Suppressor macrophage (primary cell): ENCODE measurements at places on chromosomes 12 and 14.

DNA sequence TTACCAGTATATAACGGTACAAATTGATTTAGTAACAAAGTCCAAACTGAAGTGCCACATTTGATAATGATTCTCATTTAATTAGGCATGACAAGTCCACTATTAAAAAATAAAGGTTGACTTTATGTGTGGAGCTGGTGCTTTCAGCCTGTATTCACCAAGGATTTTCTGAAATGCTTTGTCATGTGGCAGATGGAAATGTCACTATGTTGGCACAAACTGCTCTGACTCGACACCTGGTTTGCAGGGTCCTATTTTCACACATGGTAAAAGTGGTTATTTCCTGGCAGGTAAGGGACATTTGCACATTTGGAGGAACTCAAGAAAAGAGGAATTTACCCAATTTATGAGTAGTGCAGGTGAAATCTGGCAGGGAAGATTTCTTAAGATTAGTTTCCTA is 572.6 kb upstream of the MDGA2 start:
- no peak for DNase-seq

DNA sequence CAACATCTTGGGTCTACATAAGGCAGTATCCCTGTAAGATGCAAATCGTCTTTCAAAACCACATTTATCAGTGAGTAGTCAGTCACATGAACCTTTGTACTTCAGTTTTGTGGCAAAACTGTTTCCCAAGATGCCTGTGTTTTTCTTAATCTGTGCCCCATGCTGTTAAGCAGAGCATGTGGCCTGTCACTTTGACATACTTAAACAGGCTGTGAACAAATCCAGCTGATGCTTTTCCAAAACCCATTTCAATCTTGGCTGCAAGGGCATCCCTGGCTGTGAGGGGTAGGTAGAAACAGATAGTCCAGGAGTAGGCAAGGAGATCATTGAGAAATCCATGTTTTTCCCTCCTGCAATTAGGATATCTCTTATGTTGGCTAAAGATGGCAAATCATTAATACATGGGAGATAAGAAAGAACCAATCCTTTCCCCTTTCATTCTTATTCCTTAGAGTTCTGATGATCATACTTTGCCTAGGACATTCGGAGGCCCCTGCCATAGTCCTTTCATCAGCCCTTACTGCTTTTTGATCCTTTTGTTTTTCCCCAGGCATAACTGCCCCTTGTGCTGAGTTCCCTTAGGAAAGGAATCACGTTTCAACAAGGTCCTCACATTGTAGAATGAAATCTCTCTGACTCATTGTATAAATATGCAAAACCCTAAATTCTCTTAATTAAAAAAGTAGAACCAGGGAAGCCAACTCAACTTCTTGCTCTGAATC is 121.1 kb upstream of the EEA1 start:
- DNase-seq, result no peak

- DNase-seq, result no peak
These were observed 120.1 kb downstream of the SMOC1 start for GRCh38 chr14:69999261-69999674.

DNA sequence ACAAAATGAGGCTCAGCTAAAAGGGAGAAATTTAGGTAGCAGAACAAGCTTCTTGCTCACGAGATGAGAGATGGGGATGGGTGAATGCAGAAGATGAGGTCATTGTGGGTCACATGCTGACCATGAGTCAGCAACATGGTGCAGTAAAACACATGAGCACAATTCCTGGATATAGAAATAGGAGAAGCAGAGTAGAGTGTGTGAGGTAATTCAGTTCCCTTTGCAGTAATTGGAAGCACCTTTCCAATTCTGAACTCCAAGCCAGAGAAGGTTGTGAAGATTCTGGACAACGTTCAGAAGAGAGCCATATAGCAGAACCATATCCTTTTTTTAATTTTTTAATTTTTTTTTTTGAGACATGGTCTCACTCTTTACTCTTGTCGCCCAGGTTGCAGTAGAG is 62.0 kb upstream of the LMNTD1 start:
- peak; percentile 86 for DNase-seq

DNA sequence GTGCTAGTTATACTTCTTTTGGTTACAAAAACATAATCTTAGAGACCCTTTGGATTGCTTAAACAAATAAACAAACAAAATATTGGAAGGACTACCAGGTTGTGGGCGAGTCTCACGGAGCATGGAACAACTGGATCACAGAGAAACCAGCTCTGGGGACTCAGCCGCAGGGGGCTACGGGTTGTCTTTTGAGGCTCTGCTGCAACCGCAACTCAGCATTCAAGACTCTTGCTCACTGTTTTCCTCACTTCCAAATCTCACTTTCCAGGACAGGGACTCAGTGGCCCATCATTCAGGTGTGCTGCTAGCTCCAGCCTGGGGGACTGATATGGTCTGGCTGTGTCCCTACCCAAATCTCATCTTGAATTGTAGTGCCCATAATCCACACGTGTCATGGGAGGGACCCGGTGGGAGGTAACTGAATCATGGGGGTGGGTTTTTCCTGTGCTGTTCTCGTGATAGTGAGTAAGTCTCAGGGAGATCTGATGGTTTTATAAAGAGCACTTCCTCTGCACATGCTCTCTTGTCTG is 14.0 kb upstream of the SERPINA4 start:
- DNase-seq, result no peak

DNA sequence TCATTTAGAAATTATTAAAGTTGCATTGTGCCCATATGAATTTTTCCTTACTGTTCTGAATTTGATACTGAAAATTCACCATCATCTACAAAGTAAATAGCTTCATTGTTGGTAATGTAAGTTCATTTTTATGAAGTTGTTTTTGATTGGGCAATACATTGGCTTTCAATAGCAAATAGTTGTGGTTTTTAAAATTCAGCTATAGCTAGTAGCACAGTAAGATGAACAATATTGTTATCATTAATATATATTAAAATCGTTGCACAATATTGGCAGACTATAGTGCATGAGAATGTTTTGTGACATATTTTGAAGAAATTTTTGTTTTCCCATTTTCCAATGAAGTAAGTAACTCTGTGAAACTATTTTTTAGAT is 575.0 kb downstream of the PRKD1 start:
- no peak for DNase-seq

DNA sequence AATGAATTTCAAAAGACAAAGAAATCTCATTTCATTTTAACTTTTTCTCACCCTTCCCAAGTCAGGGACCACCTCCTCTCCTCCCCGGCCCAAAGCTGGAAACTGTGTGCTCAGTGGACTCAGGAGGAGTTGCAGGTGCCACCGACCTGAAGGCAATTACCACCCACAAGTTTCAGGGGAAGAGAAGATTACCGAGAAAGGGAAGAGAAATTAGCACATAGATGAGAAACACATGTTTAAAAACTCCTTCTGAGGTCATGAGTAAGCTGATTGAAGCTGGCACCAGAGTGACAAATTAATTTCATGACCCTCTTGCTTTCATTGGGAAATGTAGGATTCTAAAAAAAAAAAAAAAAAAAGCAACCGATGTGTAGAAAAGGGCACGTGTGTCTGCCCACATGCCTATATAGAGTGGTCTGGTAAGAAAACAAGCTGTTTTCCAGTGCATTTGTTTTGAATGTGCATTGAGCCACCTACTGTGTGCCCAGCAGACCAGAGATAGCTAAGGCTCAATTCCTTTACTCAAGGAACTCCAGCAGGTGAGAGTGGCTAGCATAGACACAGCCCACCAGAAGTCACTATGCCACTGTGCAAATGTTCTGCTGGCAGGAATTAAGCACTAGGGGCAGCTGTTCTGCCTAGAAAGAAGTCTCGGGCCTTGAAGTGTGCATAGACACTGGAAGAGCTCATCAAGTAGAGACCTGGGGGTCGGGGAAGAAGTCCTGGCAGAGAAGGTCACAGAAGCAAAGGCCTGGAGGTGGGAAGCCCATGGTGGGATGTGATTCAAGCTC is 30.5 kb downstream of the DPF3 start:
- no peak for DNase-seq

DNA sequence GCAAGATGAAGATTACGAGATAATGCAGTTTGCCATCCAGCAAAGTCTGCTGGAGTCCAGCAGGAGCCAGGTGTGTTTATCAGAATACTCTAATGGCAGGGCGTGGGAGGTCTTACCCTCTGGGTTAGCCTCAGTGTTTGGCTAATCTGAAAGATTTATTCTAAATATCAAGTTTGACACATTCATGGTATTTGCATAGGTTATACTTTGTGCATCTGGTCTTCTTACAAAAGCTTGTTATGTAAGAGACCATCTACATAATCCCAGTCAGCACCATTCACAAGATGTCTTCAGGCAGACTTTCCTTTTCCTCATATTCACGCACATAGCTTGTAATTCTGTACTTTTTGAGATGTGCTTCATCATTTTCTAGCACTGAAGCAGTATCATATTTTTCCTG is 14.4 kb downstream of the C12orf76 start:
- DNase-seq, result no peak

- DNase-seq, result peak; percentile 81
These were observed 7.1 kb upstream of the SMUG1 start for GRCh38 chr12:54195737-54196347.

DNA sequence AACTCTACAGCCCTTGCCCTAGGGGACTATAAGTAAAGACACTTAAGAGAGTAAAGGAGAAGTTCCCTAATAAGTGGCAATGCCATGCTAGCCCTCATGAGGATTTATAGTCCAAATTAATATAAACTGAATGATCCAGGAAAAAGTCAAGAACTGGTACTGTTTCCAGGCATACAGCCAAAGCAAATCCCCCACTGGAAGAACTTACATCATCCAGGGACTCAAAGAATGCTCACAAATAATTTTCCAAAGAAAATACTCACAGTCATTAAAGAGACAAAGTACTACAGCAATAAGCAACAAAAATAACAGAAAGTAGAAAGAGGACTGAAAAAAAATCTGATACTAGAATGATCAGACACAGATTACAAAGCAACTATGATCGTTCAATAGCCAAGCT is 79.7 kb upstream of the RAP1B start:
- DNase-seq, result no peak

DNA sequence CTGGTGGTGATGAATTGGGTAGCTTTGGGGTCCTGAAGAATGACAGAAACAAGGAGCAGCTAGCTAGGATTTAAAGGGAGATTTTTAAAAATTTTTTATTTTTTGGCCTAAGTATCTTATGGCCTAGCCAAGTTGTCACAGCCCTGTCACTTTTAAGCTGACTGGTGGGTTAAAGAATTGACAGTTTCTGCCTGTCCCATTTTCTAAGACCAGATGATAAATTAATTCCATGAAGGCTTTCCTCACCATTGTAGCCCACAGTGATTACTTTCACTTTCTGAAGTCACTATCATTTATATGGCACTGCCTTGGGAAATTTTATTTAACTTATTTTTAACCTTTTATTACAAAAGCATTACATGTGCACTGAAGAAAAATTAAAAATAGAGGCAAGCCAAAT is 43.2 kb downstream of the BICDL1 start:
- no peak for DNase-seq

DNA sequence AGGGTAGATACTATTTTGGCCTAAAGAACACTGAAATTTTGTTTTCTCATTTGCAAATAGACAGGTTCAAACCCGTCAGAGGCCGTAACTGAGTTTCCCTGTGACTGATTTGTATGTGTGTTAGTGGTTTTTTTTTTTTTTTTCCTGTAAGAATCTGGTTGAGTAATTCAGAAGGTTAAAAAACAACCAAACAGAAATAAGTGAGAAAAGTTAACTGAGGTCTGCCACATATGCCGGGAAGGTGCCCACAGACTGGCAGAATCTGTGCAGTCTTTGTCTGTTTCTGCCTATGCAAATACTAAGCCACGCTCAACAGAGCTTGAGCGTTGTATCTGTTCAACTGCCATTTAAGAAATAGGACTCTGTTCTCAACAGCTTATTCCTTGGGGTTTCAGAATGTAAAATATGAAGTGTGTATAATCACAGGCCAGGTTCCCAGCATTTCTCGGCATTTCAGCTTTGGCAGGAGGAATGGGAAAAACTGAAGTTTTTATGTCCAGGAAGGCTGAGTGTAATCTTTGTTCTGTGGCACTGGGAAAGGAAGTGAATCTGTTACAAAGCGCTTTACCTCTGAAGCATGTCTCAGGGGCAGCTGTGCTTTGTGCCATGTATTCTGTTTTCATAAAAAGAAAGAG is 181.9 kb downstream of the PRKCH start:
- DNase-seq, result no peak

- no peak for DNase-seq
These were observed 3.4 kb downstream of the PLEKHG3 start for GRCh38 chr14:64707661-64708060.

- peak; percentile 66 for DNase-seq
These were observed 208.8 kb upstream of the EEA1 start for GRCh38 chr12:93137656-93138612.

GRCh38 chr12:116361414-116362223 is 84.1 kb upstream of the MED13L start:
- peak; percentile 22 for DNase-seq

DNA sequence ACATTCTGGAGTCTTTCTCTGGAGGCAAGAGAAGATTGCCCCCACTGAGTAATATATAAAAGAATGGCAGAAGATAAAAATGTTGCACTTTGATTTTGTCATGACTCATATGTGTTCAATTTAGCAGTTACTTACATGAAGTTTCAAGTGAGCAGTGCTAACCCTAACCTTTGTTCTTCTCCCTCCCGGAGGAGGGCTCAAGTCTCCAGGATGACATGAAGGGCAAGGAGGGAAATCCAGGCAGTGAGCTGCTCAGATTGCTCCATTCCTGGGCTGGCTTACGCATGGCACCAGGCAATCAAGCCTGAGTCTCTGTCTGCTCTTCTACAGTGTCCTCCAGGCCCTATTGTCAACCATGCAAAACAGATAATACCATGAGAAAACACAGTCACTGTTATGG is 322.3 kb downstream of the DUSP6 start:
- DNase-seq, result no peak

DNA sequence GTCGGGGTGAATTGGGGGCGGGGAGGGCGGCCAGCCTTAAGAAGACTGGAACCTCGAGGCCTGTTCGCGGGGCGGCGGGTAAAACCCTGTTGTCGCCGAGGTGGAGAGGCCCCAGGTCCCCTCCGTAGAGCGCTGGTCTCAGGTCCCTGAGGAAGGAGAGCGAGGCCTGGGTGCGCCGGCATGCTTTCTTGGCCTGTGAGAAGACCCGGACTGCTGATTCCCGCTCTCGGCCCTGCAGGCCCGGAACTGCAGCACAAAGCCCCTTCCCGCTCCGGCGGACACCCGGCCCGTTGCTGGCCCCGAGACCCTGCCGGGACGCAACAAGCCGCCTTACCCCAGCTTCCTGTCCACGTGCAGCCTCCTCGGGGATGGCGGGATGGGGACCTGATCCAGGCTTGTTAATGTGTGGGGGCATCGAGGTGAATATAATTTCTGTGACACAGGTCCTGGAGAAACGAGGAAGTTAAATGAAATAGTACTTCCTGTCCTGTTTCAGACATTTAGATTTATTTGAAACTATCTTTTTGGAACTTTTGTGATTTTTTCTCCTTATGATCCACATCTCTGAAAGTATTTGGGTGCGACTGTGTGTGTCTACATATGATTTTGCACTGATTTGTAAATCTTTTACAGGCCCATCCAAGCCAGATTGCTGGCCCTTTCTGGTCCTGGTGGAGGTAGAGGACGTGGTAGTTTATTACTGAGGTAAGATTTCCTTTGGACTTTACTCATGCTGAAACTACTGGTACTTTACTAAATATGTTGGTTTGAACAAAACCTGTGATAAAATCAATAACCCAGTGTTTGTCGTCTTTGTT is 600 bp downstream of the PNN start:
- DNase-seq, result peak; percentile 46
